Activated CD8-positive, alpha-beta T cell treated with anti-CD3 and anti-CD28 coated beads for 36 hours (primary cell): ENCODE measurements at places on chromosomes 1 and 21. TPM values are rescaled to one million over a fixed set of nuclear protein-coding genes. Genes with fewer than 3 reads are reported as not detected.
A peak's percentile ranks its signal among the peaks of the same experiment; 100 is the strongest.

DNA sequence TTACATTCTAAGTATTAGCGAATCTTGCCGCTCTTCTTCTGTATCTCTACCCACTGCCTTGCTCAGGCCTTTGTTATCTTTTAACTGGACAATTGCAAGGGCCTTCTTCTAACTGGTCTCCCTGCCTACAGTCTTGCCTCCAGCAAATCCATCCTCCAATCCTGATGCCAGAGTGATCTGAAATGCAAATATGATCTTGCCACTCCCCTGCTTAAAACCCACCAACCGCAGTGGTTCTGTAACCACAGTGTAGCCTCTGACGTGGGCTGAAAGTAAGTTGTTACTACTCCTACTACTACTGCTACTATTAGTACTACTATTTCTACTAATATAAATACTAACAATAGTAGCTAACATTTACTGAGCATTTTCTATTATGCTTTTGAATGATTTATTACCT lies 12.4 kb downstream of the MOV10 start:
- DNase-seq: no peak
- peaks cover 3% of the 10 kb centered on the region for H3K4me1 ChIP-seq
- peaks cover 12% of the 10 kb centered on the region for H3K36me3 ChIP-seq
- no peak overlapping the region for H3K4me3 ChIP-seq
- no peaks in the 10 kb centered on the region for H3K27me3 ChIP-seq

Gene VANGL2
- 0.16 TPM for total RNA-seq

DNA sequence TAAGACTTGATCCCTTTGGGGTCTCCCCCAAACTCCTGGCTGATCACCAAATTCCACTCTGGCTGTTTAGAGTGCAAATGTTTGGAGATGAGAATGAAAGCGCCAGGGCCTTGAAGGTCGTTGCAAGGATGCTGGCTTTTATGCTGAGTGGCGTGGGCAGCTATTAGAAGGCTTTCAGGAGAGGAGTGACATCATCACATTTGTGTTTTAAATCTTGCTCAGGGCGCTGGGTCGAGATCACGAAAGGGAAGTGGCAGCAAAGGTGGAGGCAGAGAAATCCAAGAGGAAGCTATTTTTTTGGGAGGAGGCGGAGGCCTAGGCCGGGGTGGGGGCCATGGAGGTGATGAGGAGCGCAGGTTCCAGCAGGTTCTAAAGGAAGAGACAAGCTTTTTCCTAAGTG lies 49.3 kb downstream of the PDE9A start:
- DNase-seq: no peak
- no peaks in the 10 kb centered on the region for H3K4me1 ChIP-seq

DNA sequence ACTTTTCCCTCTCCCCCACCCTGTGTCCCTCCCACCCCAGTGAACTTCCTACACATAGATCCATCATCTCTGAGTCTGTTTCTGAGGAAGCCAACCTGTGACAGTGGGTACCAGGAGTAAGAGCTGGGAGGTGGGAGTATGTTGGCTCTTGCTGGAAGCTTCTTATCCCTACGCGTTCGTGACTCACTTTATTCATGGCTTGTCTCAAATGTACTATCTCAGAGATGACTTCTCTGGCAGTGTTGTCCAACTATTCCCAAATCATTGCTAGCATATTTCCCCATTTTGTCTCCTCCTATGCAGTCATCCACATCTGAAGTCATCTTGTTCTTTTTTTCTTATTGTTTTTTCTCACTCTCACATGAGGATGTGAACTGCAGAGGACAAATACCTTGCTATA lies 88.0 kb downstream of the HIVEP3 start:
- no peak for DNase-seq
- H3K4me1 ChIP-seq: no peaks in the 10 kb centered on the region
- H3K27me3 ChIP-seq: no peaks in the 10 kb centered on the region
- no peak overlapping the region for H3K4me3 ChIP-seq
- no peak overlapping the region for H3K27ac ChIP-seq

DNA sequence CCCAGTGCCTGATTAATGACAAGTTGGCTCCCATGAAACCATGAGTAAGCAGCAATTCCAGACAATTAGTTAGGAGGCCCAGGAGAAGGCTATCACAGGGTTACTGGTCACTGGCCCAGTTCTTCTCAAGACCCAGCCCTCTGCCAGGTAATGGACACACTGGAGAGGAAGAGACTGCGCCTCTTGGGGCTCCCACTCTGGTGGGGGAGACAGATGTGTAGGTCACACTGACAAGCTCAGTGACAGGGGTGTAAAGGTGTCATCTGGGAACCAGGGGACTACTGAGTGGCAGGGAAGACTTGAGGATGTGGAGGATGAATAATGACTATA lies 4.9 kb downstream of the HPCA start:
- H3K36me3 ChIP-seq: no peaks in the 10 kb centered on the region
- H3K27me3 ChIP-seq: peaks cover 52% of the 10 kb centered on the region
- no peak for DNase-seq
- H3K27ac ChIP-seq: no peak overlapping the region

Gene KDF1
- total RNA-seq: 0.27 TPM

Gene APCS
- not detected for total RNA-seq

- H3K4me3 ChIP-seq: no peak overlapping the region
- H3K4me1 ChIP-seq: no peaks in the 10 kb centered on the region
- DNase-seq: no peak
- no peak overlapping the region for H3K27ac ChIP-seq
- peaks cover 4% of the 10 kb centered on the region for H3K27me3 ChIP-seq
Observed at GRCh38 chr1:209797978-209798639, 7.8 kb downstream of the IRF6 start.

DNA sequence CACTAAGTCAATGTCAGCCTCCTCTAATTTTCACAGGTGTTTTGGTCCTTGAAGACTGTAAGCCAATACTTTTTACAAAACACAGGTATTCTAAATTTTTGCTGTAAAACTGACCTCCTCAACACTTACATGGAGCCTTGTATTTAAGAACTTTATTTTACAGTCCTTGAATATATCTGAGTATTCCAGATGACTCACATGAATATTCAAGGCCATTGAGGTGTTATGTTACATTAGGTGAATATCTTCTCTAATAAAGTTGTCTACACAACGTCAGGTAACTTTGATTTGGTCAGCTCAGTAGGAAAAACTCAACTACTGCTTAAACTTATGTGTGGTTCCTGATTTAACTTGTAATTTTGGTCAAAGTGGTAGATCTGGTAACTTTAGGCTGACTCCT lies 254.2 kb downstream of the OLFM3 start:
- H3K4me3 ChIP-seq: no peak overlapping the region
- no peaks in the 10 kb centered on the region for H3K27me3 ChIP-seq
- no peak overlapping the region for H3K27ac ChIP-seq
- H3K4me1 ChIP-seq: no peaks in the 10 kb centered on the region
- no peak for DNase-seq
- H3K36me3 ChIP-seq: no peaks in the 10 kb centered on the region

- H3K27ac ChIP-seq: no peak overlapping the region
- peaks cover 5% of the 10 kb centered on the region for H3K27me3 ChIP-seq
- no peaks in the 10 kb centered on the region for H3K36me3 ChIP-seq
- H3K4me1 ChIP-seq: no peaks in the 10 kb centered on the region
- DNase-seq: no peak
- no peak overlapping the region for H3K4me3 ChIP-seq
Observed at GRCh38 chr1:48853006-48853405, 76.3 kb upstream of the BEND5 start.

DNA sequence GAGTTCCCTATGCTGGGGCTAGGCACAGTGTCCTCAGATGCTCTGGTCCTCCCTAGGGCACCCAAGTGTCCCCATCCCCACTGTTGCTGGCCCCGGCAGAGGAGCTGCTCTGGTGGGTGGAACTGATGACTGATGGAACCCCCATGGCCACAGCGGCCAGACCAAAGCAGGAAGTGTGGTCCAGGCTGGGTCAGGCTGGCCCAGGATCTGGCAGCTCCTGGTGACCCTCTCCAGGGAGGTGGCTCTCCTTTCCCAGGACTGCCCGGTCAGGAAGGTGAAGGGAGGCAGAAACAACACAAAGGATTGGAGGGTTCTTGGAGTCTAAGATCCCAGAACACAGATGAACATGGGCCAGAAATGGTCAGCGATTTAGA lies 1.1 kb downstream of the NKAIN1 start:
- H3K4me1 ChIP-seq: peaks cover 10% of the 10 kb centered on the region
- H3K36me3 ChIP-seq: no peaks in the 10 kb centered on the region
- no peak overlapping the region for H3K27ac ChIP-seq
- DNase-seq: no peak
- H3K27me3 ChIP-seq: peaks cover 50% of the 10 kb centered on the region
- H3K4me3 ChIP-seq: no peak overlapping the region

Gene STXBP3
- 34.4 TPM for total RNA-seq

- H3K4me3 ChIP-seq: no peak overlapping the region
- H3K27ac ChIP-seq: no peak overlapping the region
- no peaks in the 10 kb centered on the region for H3K36me3 ChIP-seq
- no peak for DNase-seq
- no peaks in the 10 kb centered on the region for H3K4me1 ChIP-seq
Observed at GRCh38 chr1:36530261-36530660, 47.5 kb upstream of the CSF3R start.

- H3K36me3 ChIP-seq: no peaks in the 10 kb centered on the region
- no peak for DNase-seq
- H3K27me3 ChIP-seq: peaks cover 5% of the 10 kb centered on the region
- H3K27ac ChIP-seq: no peak overlapping the region
Observed at GRCh38 chr1:43505077-43505780, 25.5 kb upstream of the PTPRF start.

Gene ZSWIM5
- total RNA-seq: 0.87 TPM

DNA sequence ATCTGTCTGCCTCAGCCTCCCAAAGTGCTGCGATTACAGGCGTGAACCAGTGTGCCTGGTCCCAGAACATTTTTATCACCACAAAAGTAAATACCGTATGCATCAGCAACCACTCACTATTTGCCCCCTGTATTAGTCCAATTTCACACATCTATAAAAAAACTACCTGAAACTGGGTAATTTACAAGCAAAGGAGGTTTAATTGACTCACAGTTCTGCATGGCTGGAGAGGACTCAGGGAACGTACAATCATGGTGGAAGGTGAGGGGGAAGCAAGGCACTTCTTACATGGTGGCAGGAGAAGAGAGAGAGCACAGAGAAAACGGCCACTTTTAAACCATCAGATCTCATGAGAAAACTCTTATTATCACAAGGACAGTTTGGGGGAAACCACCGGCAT lies 25.6 kb upstream of the CTH start:
- DNase-seq: no peak
- no peak overlapping the region for H3K4me3 ChIP-seq
- H3K36me3 ChIP-seq: no peaks in the 10 kb centered on the region
- H3K4me1 ChIP-seq: no peaks in the 10 kb centered on the region
- H3K27ac ChIP-seq: no peak overlapping the region
- H3K27me3 ChIP-seq: peaks cover 5% of the 10 kb centered on the region

Gene PPM1J
- 2.8 TPM for total RNA-seq

DNA sequence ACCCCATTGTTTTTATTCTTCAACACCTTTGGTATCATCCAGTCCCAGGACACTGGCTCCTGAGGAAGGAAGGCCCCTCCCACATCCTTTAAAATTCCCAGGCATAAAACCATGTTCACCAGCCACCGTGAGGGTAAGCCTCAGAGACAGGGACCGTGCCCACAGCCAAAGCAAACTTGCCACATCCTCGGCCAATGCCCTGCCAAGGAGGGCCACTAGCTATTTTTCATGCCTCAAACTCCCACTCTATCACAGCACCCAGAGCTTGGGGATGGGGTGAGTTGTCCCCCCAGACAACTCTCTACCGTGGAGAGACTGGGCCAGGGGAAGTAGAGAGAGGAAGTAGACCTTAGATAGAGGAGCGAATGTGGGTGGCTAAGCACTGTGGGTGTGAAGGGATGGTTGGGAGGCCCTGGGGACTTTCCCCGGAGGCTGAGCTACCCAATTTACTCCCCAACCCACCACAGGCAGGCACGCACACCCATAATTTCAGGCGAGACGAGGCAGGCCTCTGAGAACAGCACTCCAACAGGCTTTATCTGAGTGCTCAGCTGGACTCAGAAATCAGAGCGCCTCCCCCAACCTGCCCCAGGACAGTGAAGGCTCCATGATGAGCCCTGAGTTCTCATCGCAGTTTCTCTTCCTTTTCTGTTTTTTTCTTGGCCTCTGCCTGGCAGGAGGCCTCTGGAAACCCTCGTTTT lies 15.9 kb upstream of the BTG2 start:
- peak overlapping the region; percentile 100 for H3K27ac ChIP-seq
- peaks cover 2% of the 10 kb centered on the region for H3K36me3 ChIP-seq
- peak; percentile 97 for DNase-seq
- peaks cover 1% of the 10 kb centered on the region for H3K27me3 ChIP-seq
- peaks cover 70% of the 10 kb centered on the region for H3K4me1 ChIP-seq

GRCh38 chr1:147648933-147649332 lies 21.4 kb downstream of the ACP6 start:
- H3K27ac ChIP-seq: peak overlapping the region; percentile 75
- no peak for DNase-seq
- H3K4me3 ChIP-seq: no peak overlapping the region
- H3K36me3 ChIP-seq: peaks cover 22% of the 10 kb centered on the region

- DNase-seq: peak; percentile 20
- H3K4me3 ChIP-seq: no peak overlapping the region
- H3K27ac ChIP-seq: no peak overlapping the region
Observed at GRCh38 chr1:92951141-92951582, 10.1 kb downstream of the DIPK1A start.

Gene ANKRD65
- total RNA-seq: not detected

DNA sequence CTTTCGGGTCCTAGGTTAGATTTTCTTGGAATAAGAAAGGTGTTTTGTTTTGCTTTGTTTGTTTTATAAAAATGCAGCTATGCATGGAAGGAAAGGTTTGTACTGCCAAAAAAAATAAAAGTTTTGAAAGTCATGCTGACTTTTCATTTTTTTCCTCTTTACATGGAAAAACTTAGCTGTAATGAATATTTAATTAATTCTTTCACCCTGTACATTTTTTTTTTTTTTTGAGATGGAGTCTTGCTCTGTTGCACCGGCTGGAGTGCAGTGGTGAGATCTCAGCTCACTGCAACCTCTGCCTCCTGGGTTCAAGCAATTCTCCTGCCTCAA lies 48.7 kb downstream of the NENF start:
- DNase-seq: no peak
- H3K4me1 ChIP-seq: peaks cover 13% of the 10 kb centered on the region

Gene BCL2L15
- total RNA-seq: 0.61 TPM

Gene IL10
- total RNA-seq: not detected

DNA sequence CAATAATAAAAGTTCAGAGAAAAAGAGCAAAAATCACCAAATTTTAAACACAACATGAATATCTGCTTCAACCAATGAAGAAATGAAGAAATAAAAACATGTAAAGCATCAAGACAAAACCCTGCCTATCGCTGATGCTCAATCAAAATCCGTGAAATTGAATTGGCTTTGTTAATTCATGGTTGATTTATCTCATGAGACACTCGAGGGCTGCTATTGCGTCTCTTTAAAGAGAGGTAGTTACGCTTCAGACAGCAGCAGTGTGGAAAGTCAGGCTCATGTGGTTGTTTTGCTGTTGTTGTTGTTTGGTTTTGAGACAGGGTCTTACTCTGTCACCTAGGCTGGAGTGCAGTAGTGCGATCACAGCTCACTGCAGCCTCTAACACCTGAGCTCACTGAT lies 65.5 kb upstream of the RGS7 start:
- H3K27ac ChIP-seq: no peak overlapping the region
- peaks cover 4% of the 10 kb centered on the region for H3K4me1 ChIP-seq
- peaks cover 34% of the 10 kb centered on the region for H3K27me3 ChIP-seq
- DNase-seq: no peak

GRCh38 chr1:203163891-203164635 lies 11.6 kb downstream of the MYBPH start:
- peaks cover 13% of the 10 kb centered on the region for H3K27me3 ChIP-seq
- H3K36me3 ChIP-seq: no peaks in the 10 kb centered on the region
- H3K27ac ChIP-seq: no peak overlapping the region
- DNase-seq: no peak
